Activated CD4-positive, alpha-beta T cell treated with anti-CD3 and anti-CD28 coated beads for 36 hours (primary cell): ENCODE measurements at places on chromosomes 16 and 17.

DNA sequence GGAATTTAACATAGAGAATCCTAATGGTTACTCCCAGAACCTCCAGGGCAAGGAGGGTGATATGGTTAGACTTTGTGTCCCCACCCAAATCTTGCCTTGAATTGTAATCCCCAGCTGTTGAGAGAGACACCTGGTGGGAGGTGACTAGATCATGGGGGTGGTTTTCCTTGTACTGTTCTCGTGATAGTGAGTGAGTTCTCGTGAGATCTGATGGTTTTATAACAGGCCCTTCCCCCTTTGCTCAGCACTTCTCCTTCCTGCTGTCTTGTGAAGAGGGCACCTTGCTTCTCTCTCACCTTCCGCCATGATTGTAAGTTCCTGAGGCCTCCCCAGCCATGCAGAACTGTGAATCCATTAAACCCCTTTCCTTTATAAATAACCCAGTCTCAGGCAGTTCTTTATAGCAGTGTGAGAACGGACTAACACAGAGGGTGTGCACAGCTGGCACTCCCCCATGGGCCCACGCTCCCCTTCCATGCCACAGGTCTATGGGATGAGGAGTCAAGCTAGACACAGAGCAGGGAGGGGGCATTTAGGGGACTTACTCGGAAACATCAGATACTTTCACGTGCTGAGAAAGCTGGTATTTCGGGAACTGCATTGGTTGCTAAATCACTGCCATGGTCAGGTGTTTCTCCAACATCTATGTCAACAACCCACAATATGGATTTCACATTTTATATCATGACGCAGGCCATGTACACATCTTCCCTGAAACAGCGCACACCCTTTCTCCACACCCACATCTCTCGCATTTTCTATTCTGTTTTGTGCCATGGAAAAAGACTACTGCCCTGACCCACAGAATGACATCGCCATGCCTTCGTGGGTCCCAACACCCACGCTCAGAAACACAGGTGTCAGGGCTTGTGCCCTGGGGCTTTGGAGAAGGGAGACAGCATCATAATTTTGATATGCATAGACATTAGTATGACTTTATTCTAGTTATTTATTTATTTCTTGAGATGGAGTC, 199.1 kb upstream of the GSE1 start:
- DNase-seq = peak; percentile 36

- DNase-seq = no peak
These were observed 50.3 kb downstream of the KSR1 start for GRCh38 chr17:27506348-27507218.

- no peak for DNase-seq
These were observed 47.8 kb upstream of the GCSH start for GRCh38 chr16:81143921-81144471.

DNA sequence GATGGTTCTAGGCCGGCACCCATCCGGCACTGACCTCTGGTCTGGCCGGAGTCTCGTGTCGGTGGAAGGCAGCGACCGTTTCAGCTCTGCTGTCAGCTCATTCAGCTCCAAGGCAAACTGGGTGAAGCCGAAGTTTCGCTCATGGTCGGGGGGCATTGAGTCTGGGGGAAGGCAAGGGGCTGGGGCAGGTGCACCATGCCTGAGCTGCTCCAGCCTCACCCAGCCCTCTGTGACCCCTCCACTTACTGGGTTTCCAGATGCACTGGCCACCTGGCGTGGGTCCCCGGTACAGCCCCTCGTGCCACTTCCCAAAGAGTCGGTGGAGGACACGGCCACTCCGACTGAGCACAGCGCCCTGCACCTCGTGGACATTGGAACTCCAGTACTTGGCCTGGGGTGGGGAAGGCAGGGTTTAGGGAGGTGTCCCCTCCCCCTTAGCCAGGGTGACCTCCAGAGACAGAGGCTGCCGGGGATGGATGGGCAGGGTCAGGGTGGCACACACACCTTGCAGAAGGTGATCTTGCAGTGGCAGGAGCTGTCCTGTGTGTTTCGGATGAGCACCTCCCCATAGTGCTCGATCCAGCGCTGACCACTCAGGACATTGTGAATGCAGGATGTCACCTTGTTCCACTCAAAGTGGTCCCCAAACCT, 12.6 kb downstream of the OSBPL7 start:
- DNase-seq = no peak

GRCh38 chr16:12272264-12272663, 295.7 kb downstream of the SNX29 start:
- DNase-seq = no peak

DNA sequence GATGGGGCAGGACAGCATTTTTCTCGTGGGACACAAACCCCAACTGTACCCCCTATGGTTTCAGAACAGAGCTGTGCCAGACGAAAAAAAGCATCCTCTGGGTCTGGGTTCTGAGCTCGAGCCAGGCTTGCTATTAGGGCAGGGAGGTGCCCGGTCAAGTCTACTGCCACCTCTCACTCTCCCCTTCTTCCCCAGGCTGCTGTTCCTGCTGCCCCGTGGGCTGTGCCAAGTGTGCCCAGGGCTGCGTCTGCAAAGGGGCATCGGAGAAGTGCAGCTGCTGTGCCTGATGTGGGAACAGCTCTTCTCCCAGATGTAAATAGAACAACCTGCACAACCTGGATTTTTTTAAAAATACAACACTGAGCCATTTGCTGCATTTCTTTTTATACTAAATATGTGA, 1.1 kb downstream of the MT1E start:
- DNase-seq = no peak

DNA sequence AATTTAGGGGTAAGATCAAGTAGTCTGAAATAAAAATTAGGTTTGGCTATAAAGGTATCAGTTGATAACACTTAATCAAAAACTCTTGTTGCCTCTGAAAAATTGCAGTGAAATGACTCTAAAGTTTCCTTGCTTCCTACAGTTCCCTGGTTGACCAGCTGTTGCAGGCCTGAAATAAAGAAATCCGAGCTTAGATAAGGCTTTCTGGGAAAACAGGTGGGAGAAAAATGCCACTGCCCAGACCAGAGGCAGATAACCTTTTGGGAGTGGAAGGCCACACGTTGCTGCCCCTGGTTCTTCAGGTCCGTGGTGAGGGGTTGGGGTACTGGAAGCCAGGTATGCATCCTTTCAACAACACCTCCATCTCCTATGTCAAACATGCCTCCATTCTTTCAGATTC, 111.3 kb downstream of the HS3ST3A1 start:
- no peak for DNase-seq

DNA sequence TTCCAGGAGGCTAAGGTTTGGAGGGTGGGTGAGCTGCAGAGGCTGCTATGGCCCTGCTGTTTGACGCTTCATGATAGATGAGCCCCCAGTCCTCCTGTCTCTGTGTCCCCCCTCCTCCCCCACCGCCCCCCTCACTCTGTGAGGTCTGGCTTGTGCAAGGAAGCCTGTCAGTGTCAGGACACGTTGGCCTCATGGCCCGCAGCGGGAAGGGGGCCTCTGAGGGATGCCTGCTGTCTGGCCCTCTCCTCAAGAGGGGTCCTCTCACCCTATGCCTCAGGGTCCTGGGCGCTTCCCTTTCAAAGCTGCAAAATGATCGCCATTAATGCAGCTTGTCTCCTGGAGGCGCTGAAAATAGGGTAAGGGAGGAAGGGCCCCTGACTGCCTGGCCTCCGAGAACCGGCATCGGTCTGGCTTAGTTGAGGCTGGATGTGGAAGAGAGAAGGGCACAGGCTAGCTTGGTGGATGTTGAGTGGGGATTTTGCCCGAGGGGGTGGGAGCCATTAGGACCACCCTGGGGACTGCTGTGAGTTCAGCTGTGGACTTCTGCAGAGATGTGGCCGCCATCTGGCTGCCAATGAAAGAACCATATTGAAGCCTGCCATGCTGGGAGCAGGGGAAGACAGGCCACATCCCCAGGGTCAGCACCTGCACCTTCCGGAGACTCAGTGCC, 14.8 kb upstream of the GOSR2 start:
- no peak for DNase-seq

DNA sequence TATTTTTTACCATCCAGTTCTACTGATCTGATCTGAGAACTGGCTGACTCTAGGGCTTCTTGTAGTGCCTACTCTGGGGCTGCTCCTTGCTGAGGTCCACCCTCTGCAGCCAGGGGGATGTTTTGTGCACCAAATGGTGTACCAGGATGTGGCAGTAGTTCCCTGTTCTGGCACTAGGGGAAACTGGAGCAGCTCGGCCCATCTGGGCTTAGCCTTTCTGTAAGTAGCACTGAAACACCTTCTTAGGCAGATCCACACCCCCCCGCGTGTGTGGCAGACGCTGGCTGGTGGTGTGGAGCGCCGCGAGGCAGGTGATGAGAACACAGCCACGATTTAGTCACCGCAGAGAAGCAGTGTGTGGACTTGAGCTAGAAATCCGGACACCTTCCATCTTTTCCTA, 17.0 kb downstream of the DUSP14 start:
- peak; percentile 55 for DNase-seq

- DNase-seq = no peak
These were observed 56.8 kb upstream of the ENDOV start for GRCh38 chr17:80358131-80358530.

DNA sequence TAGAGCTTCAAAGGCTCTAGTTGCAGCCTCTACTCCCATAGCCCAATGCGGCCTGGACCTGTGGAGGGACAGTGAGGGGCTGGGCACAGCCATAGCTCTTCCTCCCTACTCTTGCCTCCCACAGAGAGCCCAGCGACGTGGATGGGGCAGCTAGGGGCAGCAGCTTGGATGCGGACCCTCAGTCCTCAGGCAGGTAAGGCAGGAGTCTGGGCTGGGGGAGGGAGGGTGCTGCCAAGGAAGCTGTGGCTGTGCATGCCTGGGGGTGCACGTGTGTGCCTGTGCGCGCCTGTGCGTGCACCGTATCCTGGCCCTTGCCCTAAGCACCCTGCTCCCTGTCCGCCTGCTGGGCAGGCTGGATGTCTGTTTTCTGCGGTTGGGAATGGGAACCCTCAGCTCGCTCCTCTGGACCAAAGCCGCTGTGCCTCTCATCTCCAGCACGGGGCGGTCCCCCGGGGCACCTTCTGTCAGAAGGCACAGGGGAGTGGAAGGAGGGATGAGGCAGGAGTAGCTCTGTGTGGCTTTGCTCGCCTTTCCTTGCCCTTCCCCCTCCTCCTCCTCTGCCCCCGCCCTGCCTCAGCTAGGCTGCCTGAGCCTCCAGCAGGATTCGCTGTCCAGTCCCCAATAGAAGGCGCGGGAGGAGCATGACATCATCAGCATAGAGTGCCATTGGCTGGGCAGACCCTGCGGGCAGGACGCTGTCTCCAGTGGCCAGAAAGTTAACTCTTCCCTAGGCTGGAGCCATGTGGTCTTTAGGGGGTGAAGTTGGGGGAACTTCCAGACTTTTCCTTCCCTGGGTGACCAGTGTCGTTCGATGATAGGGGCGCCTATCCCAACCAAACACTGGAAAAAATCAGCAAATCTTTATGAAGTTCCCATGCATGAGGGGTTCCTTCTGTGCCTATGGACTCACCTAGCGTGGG, 797 bp downstream of the PRCD start:
- DNase-seq = peak; percentile 63

GRCh38 chr17:42388381-42389134, at the start of gene STAT3:
Gene STAT3, minus strand, starts transcription at chr17:42388442. Its CDS starts 39,926 bp downstream, at chr17:42348516.
- DNase-seq = peak; percentile 100

DNA sequence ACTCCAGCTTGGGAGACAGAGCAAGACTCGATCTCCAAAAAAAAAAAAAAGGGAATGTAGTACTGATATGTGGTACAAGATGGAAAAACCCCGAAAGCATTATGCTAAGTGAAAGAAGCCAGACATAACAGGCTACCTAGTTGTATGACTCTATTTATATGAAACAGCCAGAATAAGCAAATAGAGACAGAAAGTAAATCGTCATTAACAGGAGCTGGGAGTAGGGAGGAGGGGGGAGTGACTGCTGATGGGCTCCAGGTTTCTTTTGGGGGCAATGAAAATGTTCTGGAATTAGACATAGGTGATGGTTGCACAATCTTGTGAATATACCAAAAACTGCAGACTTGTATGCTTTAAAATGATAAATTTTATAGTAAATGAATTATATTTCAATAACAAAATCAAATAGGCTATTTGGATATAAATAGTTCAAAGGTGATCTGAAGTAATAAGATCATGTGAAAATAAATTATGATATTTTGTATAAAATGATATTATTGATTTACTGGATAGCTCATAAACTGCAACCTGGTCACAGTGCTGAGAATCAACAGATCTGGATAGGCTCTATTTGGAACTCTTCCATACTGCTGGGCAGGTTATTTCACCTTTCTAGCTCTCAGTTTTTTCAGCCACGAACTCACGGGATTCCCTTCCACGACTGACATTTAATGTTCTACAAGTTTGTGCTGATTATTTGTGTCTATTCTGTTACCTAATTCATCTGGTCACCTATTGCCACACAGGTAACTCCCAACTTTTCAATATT, 27.1 kb downstream of the ZNF652 start:
- no peak for DNase-seq

GRCh38 chr16:77157346-77158058, 33.5 kb upstream of the MON1B start:
- DNase-seq = no peak
